ENCODE measurements at places on chromosomes 7 and 10. TPM values are rescaled to one million over a fixed set of nuclear protein-coding genes. Genes with fewer than 3 reads are reported as not detected.

Gene SLC26A3
- not detected for total RNA-seq

Gene PRLHR
- not detected for total RNA-seq

Gene RARRES2
- total RNA-seq = 197 TPM

Gene SKIDA1
- total RNA-seq = 2.1 TPM

Gene ODAD2
- 0.08 TPM for total RNA-seq

Gene KCND2
- 0.12 TPM for total RNA-seq

Gene HOXA4
- total RNA-seq = 1.2 TPM

Gene OR2A5
- total RNA-seq = not detected

Gene C7orf57
- not detected for total RNA-seq

Gene PLXNA4
- 18.0 TPM for total RNA-seq

Gene C1QL3
- not detected for total RNA-seq

Gene HABP2
- total RNA-seq = not detected

Gene IDE
- 36.0 TPM for total RNA-seq

Gene GJD4
- total RNA-seq = not detected

Gene C10orf67
- total RNA-seq = 0.44 TPM

Gene SAP25
- not detected for total RNA-seq

Gene ITGB8
- 4.9 TPM for total RNA-seq

Gene MBLAC1
- total RNA-seq = 3.3 TPM

Gene CALY
- 0.98 TPM for total RNA-seq

Gene ICA1
- 51.8 TPM for total RNA-seq

Gene PARP12
- 8.5 TPM for total RNA-seq

Gene CALN1
- not detected for total RNA-seq

All from right atrium auricular region (tissue), 2 donors.